ENCODE measurements at places on chromosomes 1 and 21.

- no peak for DNase-seq
These were observed 317.9 kb downstream of the LTN1 start for GRCh38 chr21:28674763-28675162.

- no peak for DNase-seq
These were observed 11.9 kb upstream of the VAV3 start for GRCh38 chr1:107976836-107977235.

- peak; percentile 71 for DNase-seq
These were observed 62.6 kb upstream of the CD1D start for GRCh38 chr1:158117854-158118704.

- no peak for DNase-seq
These were observed 345.4 kb upstream of the NCAM2 start for GRCh38 chr21:20652846-20653245.

DNA sequence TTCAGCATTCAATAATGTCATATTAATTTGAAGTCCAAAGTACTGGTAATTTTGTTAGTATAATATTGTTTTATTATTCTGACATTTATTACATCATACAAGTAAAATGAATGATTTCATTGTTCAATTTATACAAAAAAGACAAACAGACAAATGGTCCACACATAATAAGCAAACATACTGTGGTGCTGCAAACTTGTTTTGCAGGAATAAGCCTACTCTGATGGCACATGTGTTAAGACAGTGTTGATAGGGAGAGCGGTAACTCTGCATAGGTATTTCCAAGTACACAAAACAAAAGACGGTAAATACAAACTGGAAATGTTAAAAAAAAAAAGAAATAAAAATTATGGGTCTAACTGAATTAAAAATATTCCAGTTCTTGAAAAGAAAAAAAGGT lies 59.7 kb upstream of the DPYD start:
- no peak for DNase-seq

Data from cardiac fibroblast (primary cell).